ENCODE measurements at places on chromosomes 12 and 14.

- DNase-seq: peak; percentile 14
- H3K27me3 ChIP-seq: no peaks in the 10 kb centered on the region
- H3K4me3 ChIP-seq: no peak overlapping the region
Measured at GRCh38 chr12:6367065-6367968, 8.0 kb downstream of the SCNN1A start.

GRCh38 chr14:45359746-45360145 lies 106.7 kb upstream of the MIS18BP1 start:
- H3K36me3 ChIP-seq: no peaks in the 10 kb centered on the region
- H3K27me3 ChIP-seq: no peaks in the 10 kb centered on the region
- no peak for DNase-seq
- H3K27ac ChIP-seq: no peak overlapping the region

GRCh38 chr12:25023808-25024207 lies 74.9 kb upstream of the BCAT1 start:
- no peak for DNase-seq
- H3K4me1 ChIP-seq: no peaks in the 10 kb centered on the region
- no peak overlapping the region for H3K27ac ChIP-seq
- H3K4me3 ChIP-seq: no peak overlapping the region
- H3K27me3 ChIP-seq: no peaks in the 10 kb centered on the region

- no peak for DNase-seq
- no peaks in the 10 kb centered on the region for H3K4me1 ChIP-seq
- H3K36me3 ChIP-seq: no peaks in the 10 kb centered on the region
- H3K27me3 ChIP-seq: no peaks in the 10 kb centered on the region
Measured at GRCh38 chr14:96221109-96221650, 16.5 kb downstream of the BDKRB2 start.

- no peaks in the 10 kb centered on the region for H3K4me1 ChIP-seq
- no peaks in the 10 kb centered on the region for H3K27me3 ChIP-seq
- no peak overlapping the region for H3K27ac ChIP-seq
Measured at GRCh38 chr12:45406988-45407850, 191.3 kb downstream of the ANO6 start.

- no peak overlapping the region for H3K27ac ChIP-seq
- no peak for DNase-seq
- peaks cover 82% of the 10 kb centered on the region for H3K4me1 ChIP-seq
- peak overlapping the region; percentile 12 for H3K4me3 ChIP-seq
Measured at GRCh38 chr12:92395322-92395721, 249.7 kb upstream of the BTG1 start.

DNA sequence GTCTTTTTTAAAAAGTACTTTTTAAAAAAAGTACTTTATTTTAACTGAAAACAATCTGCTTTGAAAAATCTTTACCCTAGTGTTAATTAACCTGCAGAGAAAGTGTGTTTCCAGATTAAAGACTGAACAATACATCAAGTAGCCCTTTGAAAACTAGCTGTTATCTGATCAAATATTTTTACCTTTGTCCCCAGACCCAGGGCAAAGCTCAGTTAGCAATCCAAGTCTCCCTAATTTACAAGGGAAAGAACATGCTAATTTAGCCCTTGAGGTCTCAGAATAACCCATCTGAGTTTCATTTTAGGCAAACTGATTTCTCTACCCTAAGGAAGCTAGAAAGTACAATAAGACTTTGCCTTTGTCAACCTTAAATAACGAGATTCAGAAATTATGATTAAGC lies 91.2 kb downstream of the PPM1H start:
- no peak overlapping the region for H3K27ac ChIP-seq
- H3K27me3 ChIP-seq: no peaks in the 10 kb centered on the region
- no peaks in the 10 kb centered on the region for H3K36me3 ChIP-seq
- H3K4me1 ChIP-seq: no peaks in the 10 kb centered on the region

GRCh38 chr14:33515441-33515840 lies 435.4 kb downstream of the EGLN3 start:
- H3K4me1 ChIP-seq: no peaks in the 10 kb centered on the region
- no peak for DNase-seq
- H3K4me3 ChIP-seq: no peak overlapping the region
- no peaks in the 10 kb centered on the region for H3K36me3 ChIP-seq
- H3K27me3 ChIP-seq: no peaks in the 10 kb centered on the region

- no peak for DNase-seq
- H3K36me3 ChIP-seq: peaks cover 11% of the 10 kb centered on the region
- no peaks in the 10 kb centered on the region for H3K4me1 ChIP-seq
- H3K27me3 ChIP-seq: no peaks in the 10 kb centered on the region
- no peak overlapping the region for H3K27ac ChIP-seq
- no peak overlapping the region for H3K4me3 ChIP-seq
Measured at GRCh38 chr12:124964251-124964650, 24.7 kb downstream of the DHX37 start.

DNA sequence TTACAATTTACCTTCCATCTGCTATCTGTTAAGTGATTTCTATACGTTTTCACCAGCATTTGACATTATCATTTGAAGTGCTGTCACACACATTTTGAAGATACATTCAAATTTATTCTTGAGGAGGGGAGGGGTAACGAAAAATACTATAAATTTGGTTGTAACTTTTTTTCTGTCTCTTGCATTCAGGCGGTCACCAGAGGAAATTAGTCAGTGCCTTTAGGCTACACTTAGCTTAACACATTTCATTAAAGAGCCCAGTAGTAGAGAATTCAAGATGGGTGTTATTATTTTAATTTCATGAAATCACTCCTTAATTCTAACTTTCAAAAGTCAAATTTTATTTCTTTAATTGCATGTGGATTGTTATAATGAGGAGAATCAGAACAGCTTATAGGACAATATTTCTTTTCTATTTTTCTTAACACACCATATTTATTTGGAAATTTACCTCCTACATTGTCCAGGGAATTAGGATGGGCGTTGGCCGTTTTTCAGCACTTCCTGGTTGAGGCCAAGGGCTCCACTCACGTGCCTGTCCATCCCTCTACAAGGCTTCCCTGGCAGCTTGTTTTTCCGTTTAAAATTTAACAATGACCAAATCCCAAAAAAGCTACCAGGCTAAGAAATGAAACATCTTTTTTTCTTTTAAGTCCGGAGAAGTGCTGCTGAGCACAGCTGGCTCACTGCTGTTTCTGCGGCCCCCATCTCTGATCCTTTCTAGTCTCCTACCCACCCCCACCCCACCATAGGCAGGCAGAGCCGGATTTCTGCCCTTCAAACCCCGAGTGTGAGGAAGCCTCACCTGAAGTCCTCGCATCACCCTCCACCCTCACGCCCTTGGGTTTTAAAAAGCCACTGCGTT lies 1.1 kb upstream of the FAR2 start:
- H3K36me3 ChIP-seq: no peaks in the 10 kb centered on the region
- DNase-seq: no peak
- no peak overlapping the region for H3K27ac ChIP-seq

DNA sequence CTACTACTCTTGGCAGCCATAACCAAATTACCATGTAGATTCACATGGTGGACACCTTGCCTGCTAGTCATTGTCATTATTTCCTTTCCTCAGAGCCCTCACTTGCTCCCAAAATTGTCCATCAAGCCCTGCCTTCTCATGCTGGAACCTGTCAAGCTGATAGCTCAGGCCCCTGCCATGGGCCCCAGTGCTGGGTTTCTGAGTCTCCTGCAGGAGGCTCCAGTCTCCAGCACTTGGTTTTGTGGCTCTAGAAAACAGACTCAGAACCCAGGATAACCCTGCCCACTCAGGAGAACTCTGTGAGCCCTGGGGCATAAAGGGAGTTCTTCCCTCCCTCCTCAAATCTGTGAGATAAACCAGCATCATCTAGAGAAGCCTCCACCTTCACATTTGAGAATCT lies 10.8 kb downstream of the KRT71 start:
- H3K4me3 ChIP-seq: no peak overlapping the region
- H3K27me3 ChIP-seq: no peaks in the 10 kb centered on the region
- no peaks in the 10 kb centered on the region for H3K4me1 ChIP-seq
- no peak overlapping the region for H3K27ac ChIP-seq

DNA sequence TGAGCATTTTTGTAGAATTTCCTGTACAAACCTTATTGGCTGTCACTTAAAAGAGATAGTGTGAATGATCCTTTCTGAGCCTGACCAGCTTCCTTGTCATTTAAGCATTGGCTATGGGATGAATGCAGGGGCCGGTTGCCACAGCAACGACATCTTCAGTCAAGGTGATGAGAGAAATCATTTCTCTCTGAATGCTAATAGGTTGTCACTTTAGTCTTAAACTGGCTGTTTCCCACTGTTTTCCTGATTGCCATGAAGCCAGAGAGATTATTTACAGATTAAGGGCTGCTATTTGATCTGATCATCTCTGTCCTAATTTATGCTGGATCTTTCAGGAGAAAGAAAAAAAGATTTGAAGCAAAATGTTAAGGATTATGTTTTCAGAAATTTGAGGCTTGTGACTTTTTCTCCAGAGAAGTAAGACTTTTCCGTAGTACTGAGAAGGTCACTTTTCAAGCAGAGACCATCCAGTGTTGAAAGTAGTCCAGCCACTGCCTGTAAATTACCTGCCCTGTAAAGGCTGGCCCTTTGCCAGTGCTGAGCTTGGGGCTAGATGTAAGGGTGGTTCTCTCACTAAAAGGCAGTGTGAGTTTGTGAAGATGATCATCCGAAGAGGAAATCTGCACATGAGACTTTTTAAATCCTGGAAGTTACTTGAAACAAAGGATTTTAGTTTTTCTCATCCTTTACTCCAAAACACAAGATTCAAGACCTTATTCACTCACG lies 235.6 kb downstream of the DACT1 start:
- no peaks in the 10 kb centered on the region for H3K4me1 ChIP-seq
- H3K27me3 ChIP-seq: no peaks in the 10 kb centered on the region
- no peak overlapping the region for H3K4me3 ChIP-seq
- no peaks in the 10 kb centered on the region for H3K36me3 ChIP-seq
- H3K27ac ChIP-seq: no peak overlapping the region

GRCh38 chr12:24280056-24280842 lies 330.8 kb upstream of the SOX5 start:
- no peaks in the 10 kb centered on the region for H3K36me3 ChIP-seq
- H3K4me3 ChIP-seq: no peak overlapping the region
- no peaks in the 10 kb centered on the region for H3K27me3 ChIP-seq
- no peak overlapping the region for H3K27ac ChIP-seq

DNA sequence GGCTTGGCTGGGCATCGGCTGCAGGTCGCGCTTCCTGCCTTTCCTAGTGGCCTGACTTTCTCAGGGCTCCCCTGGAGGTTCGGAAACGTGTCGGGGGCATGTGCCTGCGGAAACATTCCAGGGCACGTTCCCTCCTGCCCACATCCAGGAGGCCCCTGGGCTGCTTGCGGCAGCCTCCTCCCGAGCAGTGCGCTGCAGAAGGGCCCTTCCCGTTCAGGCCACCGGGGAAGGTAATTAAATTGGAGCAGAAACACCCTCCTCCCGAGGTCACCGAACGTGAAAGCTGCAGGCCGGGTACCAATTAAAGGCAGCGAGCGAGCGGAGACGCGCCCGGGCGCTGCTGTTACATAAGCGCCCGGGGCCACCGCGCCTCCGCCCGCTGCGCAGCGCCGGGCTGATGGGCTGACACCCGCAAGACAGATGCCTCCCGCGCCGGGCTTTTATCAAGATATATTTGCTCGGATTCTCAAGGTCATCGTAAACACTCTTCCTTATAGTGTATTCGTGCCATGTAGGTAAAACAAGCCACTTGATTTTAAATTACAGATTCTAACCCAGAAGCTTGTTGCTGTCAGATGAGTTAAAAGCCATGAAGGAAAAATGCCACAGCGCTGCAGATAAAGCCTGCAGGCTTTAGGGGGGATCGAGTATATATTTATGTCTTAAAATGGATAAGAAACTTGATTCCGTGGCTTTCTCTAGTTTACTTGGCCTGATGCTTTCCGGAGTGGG lies 31.4 kb downstream of the SSPN start:
- H3K36me3 ChIP-seq: no peaks in the 10 kb centered on the region
- H3K4me3 ChIP-seq: no peak overlapping the region
- DNase-seq: no peak
- H3K4me1 ChIP-seq: no peaks in the 10 kb centered on the region
- H3K27ac ChIP-seq: no peak overlapping the region
- H3K27me3 ChIP-seq: peaks cover 6% of the 10 kb centered on the region

DNA sequence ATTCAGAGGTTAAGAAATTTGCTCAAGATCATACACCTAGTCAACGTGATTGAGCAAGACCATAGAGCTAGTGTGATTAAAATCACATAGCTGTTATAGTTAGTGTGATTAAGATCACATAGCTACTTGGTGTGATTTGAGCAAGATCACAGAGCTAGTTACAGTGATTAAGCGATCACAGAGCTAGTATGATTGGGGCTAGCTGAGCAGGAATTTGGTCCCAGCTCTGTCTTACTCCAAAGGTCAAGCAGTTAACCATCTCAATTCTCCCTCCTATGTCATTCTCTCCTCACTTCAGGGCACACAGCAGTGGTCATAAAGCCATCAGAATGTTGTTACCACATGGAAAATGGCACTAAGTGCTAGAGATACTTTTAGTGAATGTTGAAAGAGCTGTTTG lies 158.2 kb downstream of the SPTSSA start:
- H3K36me3 ChIP-seq: no peaks in the 10 kb centered on the region
- H3K27me3 ChIP-seq: no peaks in the 10 kb centered on the region
- no peaks in the 10 kb centered on the region for H3K4me1 ChIP-seq
- H3K4me3 ChIP-seq: no peak overlapping the region
- no peak overlapping the region for H3K27ac ChIP-seq

DNA sequence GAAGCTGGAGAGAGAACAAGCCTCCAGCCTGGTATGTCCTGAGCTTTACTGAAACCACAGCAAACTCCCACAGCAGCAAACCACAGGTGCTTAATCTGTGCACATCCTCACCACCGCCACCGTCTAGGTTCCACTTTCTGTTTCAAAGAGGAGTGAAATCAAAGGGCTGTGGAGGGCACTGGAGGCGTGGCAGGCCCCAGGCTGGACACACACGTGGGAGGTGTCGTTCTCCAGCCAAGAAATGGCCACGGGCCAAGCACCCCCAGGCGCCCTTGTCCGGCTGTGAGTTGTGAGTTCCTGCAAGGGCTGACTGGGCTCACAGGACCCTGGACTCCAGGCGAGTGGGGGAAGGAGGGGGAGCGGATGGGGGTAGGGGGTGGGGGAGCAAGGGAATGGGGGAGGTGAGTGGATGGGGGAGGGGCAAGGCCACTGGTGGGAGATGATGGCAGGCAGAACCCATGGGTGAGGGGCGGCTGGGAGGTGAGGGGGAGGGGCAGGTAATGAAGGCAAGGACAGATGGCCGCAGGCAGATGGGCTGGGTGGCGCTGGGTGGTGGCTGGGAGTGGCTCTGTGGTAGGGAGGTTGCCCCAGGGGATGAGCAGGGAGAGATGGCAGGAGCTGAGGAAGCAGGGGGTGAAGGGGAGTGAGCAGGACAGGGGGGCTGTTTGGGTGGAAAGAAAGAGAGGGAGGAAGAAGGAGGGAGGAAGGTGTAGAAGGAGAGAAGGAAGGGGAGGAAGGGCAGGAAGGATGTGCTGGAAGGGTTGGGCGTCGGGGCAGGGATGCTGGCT lies 86.7 kb downstream of the NCOR2 start:
- no peaks in the 10 kb centered on the region for H3K27me3 ChIP-seq
- peaks cover 7% of the 10 kb centered on the region for H3K4me1 ChIP-seq
- H3K36me3 ChIP-seq: no peaks in the 10 kb centered on the region
- H3K27ac ChIP-seq: no peak overlapping the region

DNA sequence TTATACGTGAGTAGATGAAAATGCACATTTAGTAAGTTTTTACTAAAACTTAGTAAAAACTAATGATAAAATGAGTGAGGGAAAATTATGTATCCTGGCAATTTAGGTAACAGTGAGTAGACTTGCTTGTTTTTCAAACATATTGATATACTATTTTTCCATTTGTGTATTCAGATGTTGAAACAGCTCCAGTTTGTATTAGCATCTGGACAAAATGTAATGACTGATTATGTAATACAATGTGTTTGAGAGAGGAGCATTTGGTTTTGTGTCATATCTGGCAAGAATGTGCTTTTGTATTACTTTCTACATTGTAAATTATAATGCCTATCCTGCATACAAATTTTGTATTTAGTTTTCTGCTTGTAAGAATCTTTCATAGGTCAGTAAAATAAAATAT lies 5.6 kb downstream of the CNOT2 start:
- no peak overlapping the region for H3K27ac ChIP-seq
- peaks cover 71% of the 10 kb centered on the region for H3K4me1 ChIP-seq
- no peaks in the 10 kb centered on the region for H3K27me3 ChIP-seq
- no peaks in the 10 kb centered on the region for H3K36me3 ChIP-seq
